RPMI7951 (cell line): ENCODE measurements at places on chromosomes 12 and 14. TPM values are rescaled to one million over a fixed set of nuclear protein-coding genes. Genes with fewer than 3 reads are reported as not detected.

- no peak for DNase-seq
Observed at GRCh38 chr14:94974893-94975292, 182.4 kb downstream of the DICER1 start.

GRCh38 chr12:53712059-53712643, 15.1 kb downstream of the CALCOCO1 start:
- no peak for DNase-seq

DNA sequence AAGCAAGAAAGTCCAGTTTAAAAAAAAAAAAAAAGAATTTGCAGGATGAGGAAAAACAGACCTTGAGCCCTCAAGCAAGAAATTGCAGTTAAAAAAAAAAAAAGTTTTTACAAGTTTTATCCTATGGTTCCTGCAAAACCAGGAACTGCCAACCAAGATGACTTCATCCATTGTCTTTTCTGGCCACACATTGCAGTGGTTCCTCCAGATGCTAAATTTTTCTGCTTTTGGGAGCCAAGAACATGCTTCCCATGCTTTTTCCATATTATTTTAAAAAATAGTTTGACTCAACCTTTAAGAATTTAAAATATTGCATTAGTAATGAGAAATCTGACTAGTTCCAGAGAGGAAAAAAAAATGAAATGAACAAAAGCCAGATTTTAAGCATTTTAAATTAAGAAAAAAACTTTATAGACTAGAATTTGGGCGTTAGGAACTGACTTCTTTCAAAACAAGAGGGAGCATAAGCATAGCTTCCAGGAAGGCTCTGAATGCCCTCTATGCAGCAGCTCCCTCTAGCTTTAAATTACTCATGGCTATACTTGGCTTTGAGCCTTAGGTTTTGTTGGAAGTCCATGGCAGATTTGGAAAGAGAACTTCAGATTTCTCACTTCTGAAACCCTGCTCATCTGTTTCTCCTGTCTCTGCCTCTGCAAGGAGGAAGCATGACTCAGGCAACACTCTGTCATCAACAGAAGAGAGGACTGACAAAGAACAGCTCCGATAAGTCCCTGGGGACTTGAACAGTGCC, 124.5 kb downstream of the GPR65 start:
- DNase-seq, result peak; percentile 41

Gene DLGAP5
- total RNA-seq, result 109 and 144 TPM in 2 replicates

- DNase-seq, result no peak
Observed at GRCh38 chr12:95037906-95038305, 34.4 kb upstream of the NDUFA12 start.
